Diencephalon (tissue), 1 donor: ENCODE measurements at places on chromosomes 7 and 10. TPM values are rescaled to one million over a fixed set of nuclear protein-coding genes. Genes with fewer than 3 reads are reported as not detected.

The CNPY1 gene
- total RNA-seq = 0.46 TPM

The NEUROG3 gene
- not detected for total RNA-seq

The CALHM1 gene
- 0.23 TPM for total RNA-seq

The ALDH18A1 gene
- total RNA-seq = 39.9 TPM

The SLC16A12 gene
- 3.9 TPM for total RNA-seq

The CPXM2 gene
- 4.8 TPM for total RNA-seq

The PRSS2 gene
- total RNA-seq = not detected

The CACUL1 gene
- 39.9 TPM for total RNA-seq

The SPACDR gene
- not detected for total RNA-seq

The KIAA1549 gene
- total RNA-seq = 30.4 TPM
